ENCODE measurements at places on chromosomes 13 and 19.

- DNase-seq = no peak
Observed at GRCh38 chr13:84487752-84488151, 605.5 kb upstream of the SLITRK1 start.

DNA sequence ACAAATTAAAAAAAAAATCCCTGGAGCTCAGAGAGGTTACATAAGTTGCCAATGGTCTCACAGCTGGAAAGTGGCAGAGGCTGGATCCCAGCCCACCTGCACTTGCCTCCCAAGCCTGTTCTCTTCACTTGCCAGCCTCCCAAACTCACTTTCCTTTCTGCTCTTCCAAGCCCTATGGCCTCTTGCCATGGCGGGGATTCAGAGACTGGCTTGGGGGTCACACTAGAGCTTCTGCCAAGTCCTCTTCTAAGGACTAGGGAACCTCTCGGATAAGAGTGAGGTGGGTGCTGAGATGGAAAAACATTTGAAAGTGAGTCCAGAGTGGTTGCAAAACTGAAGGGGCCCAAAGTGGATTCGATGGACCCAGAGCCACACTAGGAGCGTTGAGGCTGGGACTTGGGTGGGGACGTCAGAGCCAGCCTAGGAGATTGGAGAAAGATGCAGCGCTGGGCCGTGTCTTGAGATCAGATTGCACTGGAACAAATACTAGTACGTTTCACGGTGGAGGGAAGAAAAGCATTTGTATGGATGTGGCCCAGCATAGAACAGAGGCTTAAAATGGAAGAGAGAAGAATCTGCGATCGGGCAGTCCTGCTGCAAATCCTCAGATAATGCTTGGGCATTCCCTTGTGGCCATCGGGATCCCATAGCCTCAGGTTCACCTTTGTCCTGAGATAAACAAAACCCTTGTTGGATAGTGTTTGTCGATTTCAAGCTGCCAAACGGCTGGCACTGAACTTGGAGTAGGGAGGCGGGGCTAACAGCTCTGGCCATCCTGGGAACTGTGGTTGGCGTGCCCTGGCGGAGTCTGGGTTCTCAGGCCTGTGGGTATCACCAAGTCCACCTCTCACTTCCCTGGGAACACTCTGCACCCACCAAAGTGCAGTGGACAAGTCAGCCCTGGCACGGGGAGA is 84.8 kb downstream of the ING1 start:
- no peak for DNase-seq

- no peak for DNase-seq
Observed at GRCh38 chr13:64845110-64845509, 2385.0 kb downstream of the PCDH9 start.

- DNase-seq = no peak
Observed at GRCh38 chr13:107867701-107868661, 347.4 kb downstream of the LIG4 start.

- no peak for DNase-seq
Observed at GRCh38 chr19:14361824-14362223, 19.4 kb upstream of the ADGRE5 start.
